Myocyte (in vitro differentiated cells): ENCODE measurements at places on chromosomes 4 and X.
A peak's percentile ranks its signal among the peaks of the same experiment; 100 is the strongest.

DNA sequence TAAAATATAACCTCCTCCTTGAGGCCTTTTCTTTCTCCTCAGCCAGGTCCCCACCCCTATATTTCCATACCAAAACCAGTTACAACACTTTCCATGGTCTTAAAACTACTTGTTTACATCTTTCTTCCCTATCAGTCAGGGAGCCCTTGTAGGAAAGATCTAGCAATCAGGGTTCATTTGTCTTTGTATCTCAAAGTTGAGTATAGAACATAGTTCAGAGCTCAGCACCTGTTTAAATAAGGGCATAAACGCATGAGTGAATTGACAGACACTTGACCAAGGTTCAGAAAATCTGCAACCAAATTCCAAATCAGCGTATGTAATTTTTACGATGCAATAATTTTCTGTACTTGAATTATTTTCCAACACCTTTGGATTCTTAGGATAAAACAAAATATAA, 352.2 kb upstream of the MAGEB16 start:
- no peak for DNase-seq

- DNase-seq, result no peak
These were observed 44.9 kb upstream of the GPRIN3 start for GRCh38 chr4:89352541-89352940.

DNA sequence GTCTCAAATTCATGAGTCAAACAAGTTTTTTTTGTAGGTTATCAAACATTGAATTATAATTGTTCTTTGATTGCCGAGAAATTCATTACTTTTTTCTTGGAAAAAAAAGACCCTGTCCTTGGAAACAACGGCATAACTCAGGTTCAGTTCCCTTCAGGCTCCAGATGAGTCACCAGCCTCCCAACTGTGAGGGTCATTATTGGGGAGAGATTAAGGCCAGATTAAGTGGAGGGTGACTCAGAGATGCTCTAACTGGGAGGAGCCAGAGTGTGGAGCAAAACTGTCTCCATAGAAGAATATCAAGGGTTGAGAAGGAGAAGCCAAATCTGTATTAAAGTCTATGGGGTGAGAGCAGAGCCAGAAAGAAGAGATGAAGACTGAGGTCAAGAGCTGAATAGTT, 9.6 kb downstream of the ADGRG4 start:
- DNase-seq, result peak; percentile 1

GRCh38 chr4:53912766-53913497, 151.5 kb downstream of the CHIC2 start:
- no peak for DNase-seq

DNA sequence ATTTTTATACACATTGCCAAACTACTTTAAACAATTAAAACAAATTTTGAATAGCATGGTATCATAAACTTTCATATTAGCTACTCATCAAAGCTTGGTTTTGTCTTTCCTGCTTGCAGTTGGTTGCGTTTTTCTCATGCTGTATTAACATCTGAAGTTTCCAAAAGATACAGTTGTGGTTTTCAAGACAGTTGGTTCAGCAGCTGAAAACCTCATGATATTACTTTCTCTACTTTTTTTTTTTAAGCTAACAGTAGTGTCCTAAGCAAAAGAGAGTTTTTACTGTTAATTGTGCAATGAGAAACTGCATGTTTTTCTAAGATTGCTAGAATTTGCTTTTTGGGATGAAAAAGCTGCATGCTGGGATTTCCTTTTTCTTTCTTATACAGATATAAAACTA, 15.2 kb downstream of the RUFY3 start:
- peak; percentile 58 for DNase-seq

DNA sequence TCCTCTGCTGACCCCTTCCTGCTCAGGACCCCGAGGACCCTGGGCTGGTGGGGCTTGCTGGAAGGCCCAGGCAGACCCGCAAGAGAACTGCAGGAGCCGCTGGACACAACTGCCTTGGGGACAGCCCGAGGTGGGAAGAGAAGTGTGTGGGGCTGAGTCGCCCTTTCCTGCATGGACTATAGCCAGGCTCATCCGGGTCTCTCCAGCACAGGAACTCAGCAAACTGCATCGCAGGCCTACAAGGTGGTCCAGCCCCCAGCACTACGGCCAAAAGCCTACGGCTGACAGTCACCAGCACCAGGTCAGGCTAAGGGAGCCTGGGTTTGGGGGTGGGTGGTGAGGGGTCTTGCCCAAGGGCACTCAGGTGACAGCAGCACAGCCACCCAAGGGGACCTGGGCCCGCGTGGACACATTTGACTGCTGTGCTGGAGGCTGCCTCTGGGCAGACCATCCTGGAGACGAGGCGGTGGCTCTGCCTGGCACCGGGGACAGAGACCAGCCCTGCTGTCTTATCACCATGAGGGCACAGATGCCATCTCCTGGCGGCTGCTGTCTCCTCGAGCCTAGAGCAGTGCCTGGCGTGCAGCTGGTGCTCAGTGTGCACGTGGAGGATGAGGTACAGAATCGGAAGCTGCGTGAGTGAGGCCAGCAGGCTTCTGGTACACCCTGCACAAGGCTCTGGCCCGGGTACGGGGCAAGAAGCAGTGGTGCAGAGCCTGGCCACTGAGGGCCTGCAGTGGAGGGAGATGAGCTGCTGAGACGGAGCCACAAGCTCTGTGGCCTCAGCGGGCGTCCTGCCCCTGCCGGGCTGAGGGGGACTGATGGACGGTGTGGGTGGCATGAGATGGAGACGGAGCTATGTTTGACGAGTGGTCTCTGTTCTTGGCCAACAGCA, 15.1 kb downstream of the LRPAP1 start:
- DNase-seq, result no peak

DNA sequence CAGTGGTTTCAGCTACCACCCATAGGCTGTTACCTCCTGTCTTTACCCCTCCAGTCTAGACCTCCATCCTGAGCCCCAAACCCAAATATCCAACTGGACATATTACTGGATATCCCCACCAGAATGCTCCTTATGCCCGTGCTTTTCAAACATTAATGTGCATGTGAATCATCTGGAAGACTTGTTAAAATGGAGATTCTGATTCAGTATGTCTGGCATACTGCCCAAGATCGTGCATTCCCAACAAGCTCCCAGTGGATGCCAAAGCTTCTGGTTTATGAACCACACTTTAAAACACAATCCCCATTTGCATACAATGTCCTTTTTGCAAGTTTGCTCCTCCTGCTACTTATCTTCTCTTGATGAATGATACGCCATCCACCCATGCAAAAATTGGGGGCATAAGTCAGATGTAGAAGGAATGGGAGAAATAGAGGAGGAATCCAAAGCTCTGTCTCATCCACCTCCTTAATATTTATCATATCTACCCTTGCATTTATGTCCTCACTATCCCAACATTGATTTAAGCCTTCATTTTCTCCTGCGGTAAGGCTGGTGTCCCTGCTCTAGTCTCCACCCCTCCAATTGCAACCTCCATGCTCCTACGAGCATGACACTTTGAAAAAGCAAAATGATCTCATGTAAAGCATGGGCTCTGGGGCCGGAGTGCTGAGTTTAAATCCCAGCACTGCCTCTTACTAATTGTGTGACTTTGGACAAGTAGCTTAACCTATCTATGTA, 7.4 kb upstream of the PGRMC1 start:
- peak; percentile 75 for DNase-seq
